AG09319 (cell line): ENCODE measurements at places on chromosomes 3 and 15.
A peak's percentile ranks its signal among the peaks of the same experiment; 100 is the strongest.

- DNase-seq: no peak
Observed at GRCh38 chr3:69142090-69142489, 19.7 kb upstream of the LMOD3 start.

DNA sequence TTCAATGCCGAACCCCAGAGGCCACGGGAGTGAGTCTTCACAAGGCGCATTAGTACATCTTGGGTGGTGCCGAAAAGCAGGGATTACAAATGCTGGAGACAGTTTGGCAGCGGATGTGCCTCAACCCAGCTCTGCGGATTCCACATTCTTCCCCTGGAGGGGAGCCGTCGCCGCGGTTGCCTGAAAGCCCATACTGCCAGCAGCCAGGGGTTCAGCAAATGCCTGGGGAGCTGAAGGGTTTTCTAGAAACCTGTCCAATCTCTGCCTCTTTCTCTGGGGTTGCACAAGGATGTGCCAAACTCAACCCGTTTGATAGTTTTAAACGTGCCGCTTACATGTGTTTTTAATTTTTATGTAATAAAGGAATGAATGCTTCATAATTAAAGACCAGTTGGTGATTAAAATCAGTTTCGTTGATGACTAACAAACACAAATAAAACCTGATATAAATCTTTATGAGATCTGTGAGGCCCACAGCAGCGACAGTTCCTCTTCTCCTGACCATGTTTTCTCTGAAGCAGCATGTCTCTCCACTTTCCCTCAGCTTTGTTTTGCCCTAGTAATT is 74.6 kb upstream of the LEKR1 start:
- peak; percentile 90 for DNase-seq

DNA sequence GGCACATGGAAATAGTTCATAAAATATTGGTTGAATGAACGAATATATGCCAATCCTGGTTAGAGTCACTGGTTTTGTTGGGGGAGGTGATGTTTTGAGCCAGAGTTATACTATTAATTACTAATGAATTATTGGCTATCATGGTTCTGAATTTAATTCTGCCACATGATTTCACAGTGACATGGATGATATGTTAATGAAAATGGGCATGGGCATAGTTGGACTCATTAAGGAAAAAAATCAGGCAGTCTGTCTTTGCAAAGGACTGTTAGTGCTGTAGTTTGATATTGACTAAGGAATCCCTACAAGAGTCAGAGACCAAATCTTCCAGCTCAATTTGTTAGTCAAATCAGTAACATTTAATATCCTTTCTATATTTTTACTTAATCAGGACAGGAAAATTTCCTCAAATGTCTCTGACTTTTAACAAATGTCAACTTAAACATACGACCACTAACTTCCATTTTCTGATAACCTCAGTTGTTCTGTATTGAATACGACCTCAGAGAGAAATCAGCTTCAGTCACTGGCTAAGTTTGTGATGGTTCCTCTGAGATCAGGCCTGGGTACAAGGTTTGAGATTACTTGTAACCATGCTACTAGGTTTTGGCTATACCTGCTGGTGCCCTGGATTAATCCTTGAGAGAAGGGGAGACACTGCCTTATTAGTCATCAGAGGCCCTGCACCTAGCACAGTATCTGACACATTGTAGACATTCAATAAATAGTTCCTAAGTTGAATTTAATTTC is 13.3 kb downstream of the NFKBIZ start:
- no peak for DNase-seq

DNA sequence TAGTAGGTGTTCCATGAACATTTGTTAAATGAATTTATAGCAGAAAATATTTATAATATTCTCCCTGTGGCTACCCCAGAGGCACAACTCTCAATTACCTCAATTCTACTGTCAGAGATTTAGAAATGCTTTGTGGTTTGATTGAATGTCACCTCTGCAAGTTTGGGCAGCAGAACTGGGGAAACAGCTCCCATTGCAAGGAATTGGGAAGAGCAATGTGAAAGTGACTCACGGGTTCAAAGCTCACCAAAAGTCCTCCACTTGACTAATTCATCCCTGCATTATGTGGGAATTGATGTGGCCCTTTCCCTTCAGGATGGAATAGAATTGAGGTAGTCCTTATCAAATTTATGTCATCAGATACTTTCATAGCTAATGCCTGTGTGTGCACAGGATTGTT is 562.7 kb downstream of the MFSD1 start:
- no peak for DNase-seq

DNA sequence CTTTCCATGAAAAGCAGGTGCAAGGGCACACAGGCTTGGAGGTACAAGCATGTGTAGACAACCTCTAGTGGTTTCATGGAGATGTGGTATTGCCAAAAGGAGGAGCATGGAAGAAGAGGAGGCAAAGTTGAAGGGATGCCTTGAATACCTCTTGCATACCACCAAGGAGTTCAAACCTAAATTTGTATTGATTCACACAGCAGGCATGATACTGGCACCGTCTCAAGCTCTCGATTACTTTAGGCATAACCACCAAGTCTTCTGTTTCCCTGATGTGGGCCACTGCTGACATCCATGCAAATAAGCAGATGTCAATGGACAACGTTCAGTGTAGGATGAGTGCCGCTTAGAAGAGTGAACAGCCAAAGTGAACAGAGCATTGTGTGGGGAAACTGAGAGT is 87.1 kb downstream of the SCN11A start:
- no peak for DNase-seq

- DNase-seq: no peak
Observed at GRCh38 chr3:147398813-147399534, 7.4 kb downstream of the ZIC4 start.
